ENCODE measurements at places on chromosomes 3 and 15. TPM values are rescaled to one million over a fixed set of nuclear protein-coding genes. Genes with fewer than 3 reads are reported as not detected.

DNA sequence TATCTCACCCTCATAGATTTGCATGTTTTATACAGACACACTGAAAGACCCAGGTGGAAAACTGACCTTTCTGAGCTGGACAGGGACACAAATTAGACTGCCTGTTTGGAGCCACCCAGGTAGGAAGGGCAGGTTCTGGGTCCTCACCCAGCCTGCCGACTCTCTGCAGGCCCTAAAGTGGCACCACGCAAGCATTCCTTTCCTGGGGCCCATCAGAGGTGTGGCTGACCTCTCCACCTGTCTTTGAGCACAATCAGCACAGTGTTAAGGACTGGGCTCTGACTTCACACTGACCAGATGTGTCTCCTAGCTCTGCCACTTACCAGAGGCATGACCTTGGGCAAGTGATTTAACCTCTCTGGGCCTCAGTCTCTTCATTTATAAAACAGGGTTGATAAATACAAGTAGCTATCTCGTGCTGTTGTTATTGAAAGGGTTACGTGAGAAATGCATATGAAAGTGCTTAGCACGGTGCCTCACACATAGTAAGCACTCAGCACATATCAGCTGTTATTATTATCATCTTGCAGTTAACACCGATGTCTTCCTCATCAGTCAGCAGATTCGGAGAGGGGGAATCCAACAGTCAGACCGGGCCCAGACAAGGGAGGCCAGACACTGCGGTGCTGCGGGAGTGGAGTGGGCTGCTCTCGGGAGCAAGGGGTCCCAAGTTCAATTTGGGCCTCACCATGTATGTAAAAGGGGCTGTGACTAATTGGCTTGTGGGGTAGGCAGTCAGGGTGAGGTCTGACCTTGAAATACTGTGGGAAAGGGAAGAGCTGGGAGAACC, 2.0 kb upstream of the TBC1D2B start:
- H3K4me3 ChIP-seq: no peak overlapping the region
- DNase-seq: no peak
- H3K27ac ChIP-seq: no peak overlapping the region
- peaks cover 12% of the 10 kb centered on the region for H3K4me1 ChIP-seq
- no peaks in the 10 kb centered on the region for H3K27me3 ChIP-seq
- H3K36me3 ChIP-seq: no peaks in the 10 kb centered on the region

DNA sequence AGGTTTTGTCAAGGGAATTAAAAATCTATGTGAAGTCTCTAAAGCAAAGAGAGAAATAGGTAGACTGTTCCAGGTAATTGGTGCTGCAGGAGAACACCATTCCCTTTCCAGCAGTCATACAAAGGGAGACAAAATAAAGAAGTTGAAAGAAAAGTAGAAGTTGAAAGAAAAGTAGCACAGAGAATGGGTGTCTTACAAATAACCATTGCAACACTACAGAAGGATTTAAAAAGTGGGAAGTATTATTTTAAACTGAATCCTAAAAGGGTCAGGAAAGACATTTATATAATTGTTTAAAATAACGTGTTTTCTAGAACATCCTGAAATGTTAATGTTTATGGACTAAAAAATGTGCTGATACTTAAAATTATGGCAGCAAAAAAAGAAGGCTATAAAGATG, 223.8 kb downstream of the RSRC1 start:
- H3K4me3 ChIP-seq: no peak overlapping the region
- no peak for DNase-seq
- H3K36me3 ChIP-seq: no peaks in the 10 kb centered on the region
- no peak overlapping the region for H3K27ac ChIP-seq
- H3K27me3 ChIP-seq: no peaks in the 10 kb centered on the region

DNA sequence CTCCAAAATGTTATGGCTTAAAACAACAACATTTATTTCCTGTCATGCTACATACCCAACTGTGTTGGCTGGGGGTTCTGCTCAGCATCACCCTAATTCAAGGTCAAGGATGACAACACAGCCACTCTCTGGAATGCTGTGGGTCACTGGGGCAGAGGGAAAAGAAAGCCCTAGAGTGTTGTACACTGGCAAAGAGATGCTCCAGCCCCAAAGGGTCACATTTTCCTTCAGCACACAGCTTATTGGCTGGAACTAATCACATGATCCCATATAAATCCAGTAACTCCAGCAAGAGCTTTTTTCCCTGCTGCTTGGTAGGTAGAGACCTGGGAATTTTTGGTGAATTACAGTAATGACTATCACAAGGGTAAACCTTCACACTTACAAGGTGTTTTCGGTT, 1041.4 kb downstream of the NTRK3 start:
- DNase-seq: no peak
- no peak overlapping the region for H3K27ac ChIP-seq
- no peaks in the 10 kb centered on the region for H3K4me1 ChIP-seq
- H3K27me3 ChIP-seq: no peaks in the 10 kb centered on the region
- no peak overlapping the region for H3K4me3 ChIP-seq

DNA sequence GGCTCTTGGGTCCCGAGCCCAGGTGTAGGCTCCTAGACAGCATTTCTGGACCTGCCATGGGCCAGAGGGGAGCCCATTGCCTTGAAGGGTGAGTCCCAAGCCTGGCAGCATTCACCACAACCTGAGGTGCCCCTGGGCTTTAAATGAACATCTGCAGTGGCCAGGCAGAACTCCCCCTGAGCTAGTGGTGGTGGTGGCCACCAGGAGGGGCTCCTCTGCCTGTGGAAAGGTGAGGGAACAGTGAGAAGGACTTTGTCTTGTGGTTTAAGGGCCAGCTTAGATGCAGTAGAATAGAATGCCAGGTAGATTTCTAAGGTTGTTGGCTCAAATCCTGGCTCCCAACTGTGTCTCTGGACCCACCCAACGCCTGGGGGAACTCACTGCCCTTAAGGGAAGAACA, 55.6 kb downstream of the CASR start:
- no peaks in the 10 kb centered on the region for H3K4me1 ChIP-seq
- no peak overlapping the region for H3K27ac ChIP-seq
- no peaks in the 10 kb centered on the region for H3K27me3 ChIP-seq
- no peak for DNase-seq
- no peak overlapping the region for H3K4me3 ChIP-seq
- no peaks in the 10 kb centered on the region for H3K36me3 ChIP-seq

MYEF2 gene
- 63.5 TPM for total RNA-seq

GRCh38 chr3:9721700-9722060, 9.9 kb upstream of the BRPF1 start:
- no peak overlapping the region for H3K4me3 ChIP-seq
- no peaks in the 10 kb centered on the region for H3K4me1 ChIP-seq
- no peaks in the 10 kb centered on the region for H3K36me3 ChIP-seq

BSN gene
- total RNA-seq: 0.35 TPM

- H3K27me3 ChIP-seq: no peaks in the 10 kb centered on the region
- DNase-seq: no peak
- H3K4me1 ChIP-seq: no peaks in the 10 kb centered on the region
- no peaks in the 10 kb centered on the region for H3K36me3 ChIP-seq
Observed at GRCh38 chr3:113088616-113089015, 97.8 kb downstream of the GTPBP8 start.

DNA sequence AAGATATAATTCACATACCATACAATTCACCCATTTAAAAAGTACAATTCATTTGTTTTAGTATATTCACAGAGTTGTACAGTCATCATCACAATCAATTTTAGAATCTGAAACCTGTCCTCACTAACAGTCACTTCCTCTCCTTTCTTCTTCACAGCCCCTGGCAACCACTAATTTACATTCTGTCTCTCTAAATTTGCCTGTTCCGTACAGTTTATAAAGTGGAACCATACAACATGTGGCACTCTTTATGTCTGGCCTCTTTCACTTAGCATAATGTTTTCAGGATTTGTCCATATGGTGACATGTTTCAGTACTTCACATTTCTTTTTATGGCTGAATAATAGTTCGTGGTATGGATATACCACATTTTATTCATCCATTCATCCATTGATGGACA, 22.7 kb downstream of the ERICH6 start:
- no peak overlapping the region for H3K4me3 ChIP-seq
- no peaks in the 10 kb centered on the region for H3K36me3 ChIP-seq
- no peaks in the 10 kb centered on the region for H3K27me3 ChIP-seq
- DNase-seq: no peak
- H3K4me1 ChIP-seq: no peaks in the 10 kb centered on the region

DNA sequence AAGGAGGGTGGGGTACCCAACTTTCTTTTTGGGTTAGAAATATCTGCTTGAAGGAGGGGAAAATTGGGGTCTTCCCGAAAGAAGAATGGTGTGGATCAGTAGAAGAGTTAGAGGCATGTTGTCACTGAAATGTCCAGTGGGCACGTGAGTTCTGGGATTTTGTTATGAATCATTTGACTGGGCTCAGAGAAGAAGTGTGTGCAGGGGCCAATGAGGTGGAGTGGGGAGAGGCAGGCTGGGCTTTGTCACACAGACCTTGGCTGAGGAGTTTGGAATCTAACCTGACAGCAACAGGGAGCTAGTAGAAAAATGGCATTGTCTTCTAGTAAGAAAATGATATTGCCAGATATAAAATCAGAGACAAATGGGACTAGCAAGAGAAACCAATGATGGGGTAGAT, 436.8 kb downstream of the MFSD1 start:
- no peaks in the 10 kb centered on the region for H3K36me3 ChIP-seq
- H3K27ac ChIP-seq: no peak overlapping the region
- H3K4me1 ChIP-seq: no peaks in the 10 kb centered on the region
- H3K4me3 ChIP-seq: no peak overlapping the region

DNA sequence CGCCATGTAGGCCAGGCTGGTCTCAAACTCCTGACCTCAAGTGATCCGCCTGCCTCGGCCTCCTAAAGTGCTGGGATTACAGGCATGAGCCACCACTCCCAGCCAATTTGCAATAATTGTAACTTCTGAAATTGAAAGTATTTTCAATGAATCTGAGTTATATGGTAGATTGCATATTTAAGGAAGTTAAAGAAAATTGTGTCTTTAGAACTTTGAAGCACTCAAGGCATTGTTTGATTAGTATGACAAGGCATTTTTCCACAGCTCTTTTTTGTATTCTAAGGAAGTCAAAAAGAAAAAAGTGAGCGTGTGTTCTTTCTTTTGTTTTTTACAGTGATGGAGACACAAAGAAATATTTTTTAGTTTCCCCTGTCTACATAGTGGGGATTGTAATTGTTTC, 15.7 kb upstream of the RPLP1 start:
- no peak for DNase-seq
- H3K36me3 ChIP-seq: peaks cover 12% of the 10 kb centered on the region
- H3K27me3 ChIP-seq: no peaks in the 10 kb centered on the region
- H3K4me1 ChIP-seq: no peaks in the 10 kb centered on the region

DNA sequence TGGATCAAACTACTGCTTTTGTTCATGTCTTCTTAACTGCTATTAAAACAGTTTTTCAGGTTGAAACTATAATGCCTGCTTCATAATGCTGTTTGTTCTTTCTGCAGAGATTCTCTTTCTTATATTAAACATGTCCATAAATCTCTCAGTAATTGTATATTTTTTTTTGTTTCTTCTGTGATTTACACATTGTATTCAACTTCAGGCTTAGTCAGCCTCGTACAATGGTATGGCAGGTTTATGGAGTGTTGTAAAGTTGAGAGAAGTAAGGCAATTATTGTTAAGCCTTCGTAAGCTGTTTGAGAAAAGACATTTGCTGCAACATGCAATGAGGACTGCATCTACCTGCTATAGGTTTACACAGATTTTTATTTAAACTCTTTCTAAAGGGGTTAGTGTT, 977.1 kb downstream of the DIPK2A start:
- H3K27ac ChIP-seq: no peak overlapping the region
- no peaks in the 10 kb centered on the region for H3K36me3 ChIP-seq
- H3K4me3 ChIP-seq: no peak overlapping the region
- DNase-seq: no peak
- no peaks in the 10 kb centered on the region for H3K4me1 ChIP-seq

Data from thoracic aorta (tissue), 2 donors.